Stimulated activated CD4-positive, alpha-beta T cell treated with anti-CD3 and anti-CD28 coated beads, Interleukin-1b, Interleukin-23, amount 100 ng/mL, for 24 hours (primary cell): ENCODE measurements at places on chromosomes 3 and 15.

- no peak for DNase-seq
Observed at GRCh38 chr3:107942951-107943749, 147.7 kb downstream of the CD47 start.

GRCh38 chr3:4939276-4939675 lies 40.0 kb upstream of the BHLHE40 start:
- DNase-seq, result no peak

GRCh38 chr3:185330238-185330637 lies 32.7 kb upstream of the MAP3K13 start:
- DNase-seq, result no peak

GRCh38 chr3:49769286-49769915 lies 16.9 kb downstream of the IP6K1 start:
- DNase-seq, result no peak

- DNase-seq, result no peak
Observed at GRCh38 chr15:58212909-58213526, 74.8 kb downstream of the AQP9 start.

GRCh38 chr3:194384156-194384555 lies 14.6 kb upstream of the LRRC15 start:
- DNase-seq, result no peak

DNA sequence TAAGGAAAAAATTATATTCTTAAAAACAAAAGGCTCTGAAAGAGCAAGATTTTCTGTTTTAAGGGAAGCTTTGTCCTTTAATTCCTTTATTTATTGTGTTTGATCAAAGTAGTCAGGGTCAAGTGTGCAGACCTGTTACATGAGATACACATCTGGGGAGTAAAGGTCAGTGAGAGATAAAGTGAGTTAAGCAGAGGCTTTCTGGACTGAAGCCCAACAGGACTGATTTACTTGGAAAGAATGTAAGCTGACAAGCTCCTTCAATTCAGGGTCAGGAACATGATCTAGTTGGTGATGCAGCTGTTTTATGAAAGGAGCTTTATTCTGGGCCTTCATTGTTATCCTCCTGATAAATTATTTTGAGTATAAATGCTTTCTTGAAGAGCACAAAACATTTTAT lies 20.7 kb upstream of the OTOL1 start:
- no peak for DNase-seq

DNA sequence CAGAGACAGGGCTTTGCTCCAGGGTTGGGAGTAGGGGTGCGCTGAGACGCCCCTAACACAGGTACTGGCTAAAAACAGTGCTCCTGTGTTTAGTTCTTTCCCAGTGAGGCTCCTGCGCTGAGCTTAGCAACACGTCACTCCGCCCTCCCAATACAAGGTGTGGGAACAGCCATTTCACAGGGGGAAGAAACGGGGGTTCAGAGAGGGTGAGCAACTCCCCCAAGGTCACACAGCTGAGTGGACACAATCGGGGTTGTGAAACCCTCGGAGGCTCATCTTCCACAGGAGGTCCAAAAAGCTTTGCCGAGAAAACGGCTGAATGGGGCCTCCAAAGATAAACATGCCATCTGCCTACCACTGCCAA lies 628 bp downstream of the PRRT3 start:
- DNase-seq, result no peak

- DNase-seq, result no peak
Observed at GRCh38 chr15:48888191-48888590, 10.3 kb downstream of the EID1 start.

GRCh38 chr15:29172742-29173725 lies 96.6 kb downstream of the NSMCE3 start:
- DNase-seq, result no peak

DNA sequence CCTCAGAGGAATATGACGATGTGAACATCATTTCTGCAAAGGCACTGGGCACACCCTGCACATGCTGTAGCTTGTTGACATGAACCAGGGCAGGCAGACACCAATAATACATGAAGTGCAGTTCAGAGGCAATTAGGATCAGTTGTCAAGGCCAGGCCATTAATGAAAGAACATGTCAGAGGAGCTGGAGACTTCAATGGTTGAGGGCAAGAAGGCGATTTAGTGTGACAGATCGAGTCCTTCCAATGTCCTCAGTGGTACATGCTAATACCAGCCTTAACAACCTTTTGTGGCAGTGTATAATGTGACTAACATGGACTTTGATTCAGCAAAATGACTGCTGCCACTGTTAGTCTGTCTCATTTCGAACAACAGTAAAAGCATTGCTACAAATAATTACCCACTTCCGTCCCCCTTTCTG lies 205.2 kb upstream of the NANOGP8 start:
- DNase-seq, result no peak

GRCh38 chr3:126867863-126868200 lies 115.1 kb upstream of the PLXNA1 start:
- no peak for DNase-seq

GRCh38 chr3:24730173-24730572 lies 235.5 kb upstream of the THRB start:
- no peak for DNase-seq

DNA sequence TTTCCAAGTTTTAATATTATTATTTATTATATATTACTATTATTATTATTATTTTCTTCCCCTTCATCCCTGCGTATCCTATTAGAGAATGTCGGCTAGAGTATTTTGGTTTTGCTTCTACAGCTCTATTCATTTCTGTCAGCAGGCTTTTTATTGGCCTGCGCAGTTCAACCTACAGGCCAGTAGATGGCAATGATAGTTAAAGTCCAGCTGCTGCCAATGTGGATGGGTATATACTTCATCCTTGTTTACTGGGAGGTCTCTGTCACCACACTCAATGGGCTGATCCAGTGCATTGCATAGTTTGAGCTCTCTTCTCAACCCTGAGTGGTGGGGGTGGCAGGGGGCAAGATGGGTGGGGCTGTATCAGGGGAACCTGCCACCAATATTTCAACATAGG lies 799.8 kb downstream of the NSUN3 start:
- DNase-seq, result no peak

- no peak for DNase-seq
Observed at GRCh38 chr3:60399861-60400845, 851.1 kb downstream of the FHIT start.

DNA sequence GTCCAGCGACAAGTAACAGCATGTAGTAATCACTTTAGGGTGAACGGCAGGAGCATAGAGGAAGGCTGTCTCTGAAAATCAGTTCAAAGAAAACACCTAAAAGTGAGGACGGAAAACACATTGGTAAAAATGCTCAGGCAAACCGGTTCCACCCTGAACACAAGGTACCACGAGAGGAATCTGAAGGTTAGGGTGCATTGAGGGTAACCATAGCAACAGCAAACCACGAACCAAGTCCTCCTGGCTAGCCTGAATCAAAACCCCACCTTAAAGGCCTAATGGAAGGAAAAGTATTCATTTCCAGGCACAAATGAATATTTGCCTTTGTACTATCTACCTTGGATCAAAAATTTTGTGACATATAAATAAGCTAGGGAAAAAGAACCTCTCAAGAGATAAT lies 315.0 kb downstream of the OCA2 start:
- no peak for DNase-seq

GRCh38 chr3:140922634-140923033 lies 19.0 kb upstream of the SLC25A36 start:
- no peak for DNase-seq

DNA sequence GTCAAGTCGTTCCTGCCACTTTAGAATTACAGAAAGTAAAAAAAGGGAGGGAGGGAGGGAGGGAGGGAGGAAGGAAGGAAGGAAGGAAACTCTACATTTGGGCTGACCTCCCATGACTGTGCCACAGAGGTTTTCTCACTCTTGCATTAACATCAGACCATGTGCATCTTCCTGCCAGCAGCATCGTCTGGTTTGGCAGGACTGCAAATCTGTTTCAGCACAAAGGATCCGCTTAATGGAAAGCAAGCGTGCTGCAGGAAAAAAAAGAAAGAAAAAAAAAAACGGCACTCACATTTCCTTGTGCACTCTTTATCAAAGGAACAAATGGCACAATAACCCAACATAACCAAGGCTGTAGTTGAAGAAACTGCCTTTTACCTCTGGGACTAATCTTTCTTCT lies 148.8 kb upstream of the HES1 start:
- DNase-seq, result no peak

DNA sequence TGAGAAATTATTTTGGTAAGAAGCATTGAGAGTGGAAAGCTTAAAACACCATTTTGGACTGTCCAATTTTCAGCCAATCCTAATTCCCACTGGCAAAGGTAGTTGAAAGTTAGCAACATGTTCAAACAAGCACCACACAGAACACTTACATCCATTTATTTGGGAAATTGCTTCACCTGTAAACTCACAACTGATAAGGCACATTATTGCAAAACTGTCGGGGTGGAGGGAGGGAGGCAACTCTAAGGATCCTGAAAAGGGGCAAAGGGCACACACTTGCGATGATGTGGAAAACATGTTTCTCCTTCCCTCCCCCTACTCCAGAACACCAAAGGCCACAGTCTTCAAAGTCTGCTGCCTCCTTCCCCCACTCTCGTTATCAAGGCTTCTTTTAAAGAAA lies 9.4 kb downstream of the TMEM41A start:
- DNase-seq, result no peak

DNA sequence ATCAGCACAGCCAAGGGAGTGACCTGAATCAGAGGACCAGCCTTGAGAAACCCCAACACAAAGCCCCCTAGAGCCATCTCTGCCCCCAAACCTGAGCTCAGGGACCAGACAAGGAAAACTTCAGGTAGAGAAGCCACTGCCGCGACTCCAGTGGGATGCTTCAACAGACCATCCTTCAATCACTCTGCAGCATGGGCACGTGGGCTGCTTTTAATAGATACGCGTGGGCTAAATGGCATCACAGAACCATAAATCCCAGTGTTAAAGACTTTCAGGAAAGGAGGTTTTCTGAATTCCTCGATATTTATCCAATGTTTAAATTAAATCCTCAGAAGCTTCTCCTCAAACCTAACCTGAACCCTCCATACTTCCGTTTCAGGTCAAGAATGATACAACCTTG lies 30.6 kb downstream of the SH3BP5 start:
- DNase-seq, result no peak

DNA sequence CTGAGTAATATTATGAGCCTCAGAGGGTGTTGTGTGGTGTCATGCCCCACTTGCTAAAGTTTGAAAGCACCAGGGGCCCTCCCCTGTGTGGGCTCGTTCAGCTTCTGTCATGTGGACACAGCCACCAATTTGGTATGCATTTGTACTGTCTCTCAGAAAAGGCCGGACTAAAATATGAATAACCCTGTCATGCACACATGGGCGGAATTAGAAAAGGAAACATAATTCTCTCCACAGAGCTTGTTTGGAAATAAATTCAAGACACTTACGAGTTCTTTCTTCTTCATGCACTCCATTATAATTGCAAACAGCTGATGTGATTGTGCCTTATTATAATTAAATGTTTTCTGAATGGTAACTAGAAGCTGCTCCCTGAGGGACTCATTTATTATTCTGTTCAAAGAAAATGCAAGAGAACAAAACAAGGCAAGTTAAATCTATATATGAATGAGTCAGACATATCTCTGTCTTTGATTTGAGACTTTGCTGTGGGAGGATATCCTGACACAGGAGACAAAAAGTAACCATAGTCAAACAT lies 39.1 kb downstream of the TRPM1 start:
- no peak for DNase-seq

- DNase-seq, result no peak
Observed at GRCh38 chr3:8541486-8541885, 39.9 kb downstream of the LMCD1 start.

GRCh38 chr3:128416578-128417211 lies 50.0 kb downstream of the DNAJB8 start:
- DNase-seq, result no peak

DNA sequence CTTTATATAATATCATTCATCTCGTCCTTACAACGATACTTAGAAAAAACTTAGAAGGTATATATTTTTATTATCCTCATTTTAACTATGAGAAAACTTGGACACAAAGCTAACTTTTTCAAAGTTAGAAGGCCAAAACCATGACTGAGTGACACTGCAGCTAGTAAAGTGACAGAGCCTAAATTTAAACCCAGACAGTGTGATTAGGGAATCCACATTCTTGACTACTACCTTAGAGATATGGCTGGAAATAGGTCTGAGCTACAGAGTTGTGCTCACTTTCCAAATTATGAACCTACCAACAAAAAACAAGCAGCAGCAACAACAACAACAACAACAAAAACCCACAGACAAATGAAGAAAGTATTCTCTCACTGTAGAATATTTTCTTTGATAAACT lies 236.2 kb downstream of the SCAPER start:
- DNase-seq, result no peak

GRCh38 chr15:77654975-77655374 lies 22.3 kb upstream of the LINGO1 start:
- no peak for DNase-seq

GRCh38 chr3:111392894-111393398 lies 149.1 kb upstream of the CD96 start:
- DNase-seq, result no peak

- DNase-seq, result no peak
Observed at GRCh38 chr15:28981351-28981720, 95.6 kb downstream of the APBA2 start.

- no peak for DNase-seq
Observed at GRCh38 chr3:53198256-53198977, 37.4 kb downstream of the PRKCD start.
